ENCODE measurements at places on chromosomes 13 and 19.

DNA sequence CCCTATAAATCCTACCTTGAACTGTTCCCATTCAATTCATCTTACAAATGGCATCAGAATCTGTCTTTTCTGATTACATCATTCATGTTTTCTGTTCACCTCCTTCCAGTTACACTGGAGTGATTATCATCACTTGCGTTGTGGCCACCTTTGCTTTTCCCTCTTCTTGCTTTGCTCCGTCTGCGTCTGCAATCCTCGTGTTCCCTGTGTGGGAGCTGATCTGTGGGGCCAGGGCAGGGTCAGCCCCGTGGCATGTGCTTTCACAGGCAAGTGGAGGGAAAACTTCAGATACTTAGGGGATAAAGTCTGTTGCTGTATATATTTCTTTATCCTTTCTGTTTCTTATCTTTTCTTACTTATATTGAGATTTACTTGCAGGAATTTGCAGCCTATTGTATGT is 277.7 kb downstream of the SLC7A1 start:
- H3K27me3 ChIP-seq: no peaks in the 10 kb centered on the region
- H3K36me3 ChIP-seq: no peaks in the 10 kb centered on the region
- no peak for DNase-seq
- no peak overlapping the region for H3K27ac ChIP-seq
- no peaks in the 10 kb centered on the region for H3K4me1 ChIP-seq

GRCh38 chr19:13507053-13507611 is 853 bp upstream of the CACNA1A start:
- peaks cover 13% of the 10 kb centered on the region for H3K27me3 ChIP-seq
- no peak overlapping the region for H3K4me3 ChIP-seq
- no peaks in the 10 kb centered on the region for H3K36me3 ChIP-seq
- H3K4me1 ChIP-seq: peaks cover 5% of the 10 kb centered on the region
- DNase-seq: no peak
- H3K27ac ChIP-seq: no peak overlapping the region

DNA sequence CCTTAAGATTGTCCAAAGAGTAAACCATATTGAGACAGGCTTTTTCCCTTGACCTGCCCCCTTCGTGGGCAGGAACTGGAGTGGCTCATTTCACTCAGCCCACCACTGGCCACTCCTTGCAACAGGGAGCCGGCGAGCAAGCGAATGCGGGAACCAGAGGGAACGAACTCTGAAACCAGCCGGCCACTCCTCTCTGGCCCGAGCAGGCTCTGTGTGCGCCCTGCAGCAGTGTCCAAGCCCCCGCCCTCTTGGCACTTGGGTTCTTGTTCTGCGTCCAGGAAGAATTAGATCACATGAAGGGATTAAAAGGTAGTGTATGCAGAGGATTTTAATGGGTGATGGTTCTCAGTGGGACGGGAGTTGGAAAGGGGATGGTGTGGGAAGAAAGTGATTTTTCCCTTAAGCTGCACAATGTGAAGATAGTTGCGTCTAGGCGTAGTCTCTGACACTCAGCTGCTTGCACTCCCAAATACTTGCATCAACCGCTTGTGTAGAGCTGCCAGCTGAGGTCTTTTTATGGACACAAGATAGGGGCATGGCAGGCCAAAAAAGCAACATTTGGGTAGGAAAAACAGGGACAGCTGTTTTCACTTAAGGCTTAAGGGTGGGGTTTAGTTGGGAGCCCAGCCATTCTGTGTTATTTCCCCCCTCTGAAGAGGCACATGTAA is 1209.7 kb upstream of the PCDH20 start:
- H3K27ac ChIP-seq: no peak overlapping the region
- H3K36me3 ChIP-seq: no peaks in the 10 kb centered on the region
- no peaks in the 10 kb centered on the region for H3K4me1 ChIP-seq
- H3K4me3 ChIP-seq: no peak overlapping the region

- H3K36me3 ChIP-seq: no peaks in the 10 kb centered on the region
- H3K4me1 ChIP-seq: no peaks in the 10 kb centered on the region
- H3K27ac ChIP-seq: no peak overlapping the region
- no peak overlapping the region for H3K4me3 ChIP-seq
- no peak for DNase-seq
- no peaks in the 10 kb centered on the region for H3K27me3 ChIP-seq
Observed at GRCh38 chr13:89603187-89603586, 1744.3 kb upstream of the MIR17HG start.
